NCI-H460 (cell line): ENCODE measurements at places on chromosomes 1 and 21. TPM values are rescaled to one million over a fixed set of nuclear protein-coding genes. Genes with fewer than 3 reads are reported as not detected.
A peak's percentile ranks its signal among the peaks of the same experiment; 100 is the strongest.

DNA sequence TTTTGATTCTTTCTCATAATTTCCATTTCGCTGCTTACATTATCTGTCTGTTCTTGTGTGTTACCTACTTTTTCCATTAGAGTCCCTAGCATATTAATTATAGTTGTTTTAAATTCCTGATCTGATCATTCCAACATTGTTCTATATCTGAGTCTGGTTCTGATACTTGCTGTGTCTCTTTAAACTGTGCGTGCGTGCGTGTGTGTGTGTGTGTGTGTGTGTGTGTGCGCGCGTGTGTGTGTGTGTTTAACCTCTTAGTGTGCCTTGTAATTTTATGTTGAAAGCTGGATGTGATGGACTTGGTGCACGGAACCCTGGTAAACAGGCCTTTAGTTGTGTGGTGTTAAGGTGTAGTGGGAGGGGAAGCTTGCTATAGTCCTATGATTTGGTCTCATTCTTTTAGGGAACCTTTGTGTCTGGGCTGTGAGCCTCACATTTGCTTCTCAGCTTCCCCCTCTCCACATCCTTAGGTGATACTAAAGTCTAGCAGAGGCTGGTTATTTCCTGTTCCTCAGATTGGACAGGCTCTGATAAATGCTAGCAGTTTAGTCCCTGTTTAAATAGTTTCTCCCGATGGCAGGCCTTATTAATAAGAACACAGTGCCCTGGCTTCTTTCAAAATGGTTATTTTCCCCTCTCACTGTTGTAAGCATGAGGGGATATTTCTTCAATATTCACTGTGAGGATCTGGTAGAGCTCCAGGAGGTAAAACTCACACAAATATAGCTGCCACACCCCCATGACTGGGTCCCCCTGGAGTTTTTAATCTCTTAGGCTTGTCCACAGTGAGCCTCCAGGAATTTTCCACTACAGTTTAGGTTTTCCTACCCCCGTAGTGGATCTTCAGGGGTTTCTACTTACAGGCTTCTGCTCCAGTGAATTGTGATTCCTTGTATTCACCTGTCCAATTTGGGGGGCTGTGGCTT, 118.3 kb downstream of the GALNT2 start:
- DNase-seq, result no peak

GRCh38 chr1:159300146-159300545, 2.0 kb upstream of the FCER1A start:
- DNase-seq, result no peak

GRCh38 chr21:43794311-43794710, 4.9 kb downstream of the RRP1 start:
- no peak for DNase-seq

DNA sequence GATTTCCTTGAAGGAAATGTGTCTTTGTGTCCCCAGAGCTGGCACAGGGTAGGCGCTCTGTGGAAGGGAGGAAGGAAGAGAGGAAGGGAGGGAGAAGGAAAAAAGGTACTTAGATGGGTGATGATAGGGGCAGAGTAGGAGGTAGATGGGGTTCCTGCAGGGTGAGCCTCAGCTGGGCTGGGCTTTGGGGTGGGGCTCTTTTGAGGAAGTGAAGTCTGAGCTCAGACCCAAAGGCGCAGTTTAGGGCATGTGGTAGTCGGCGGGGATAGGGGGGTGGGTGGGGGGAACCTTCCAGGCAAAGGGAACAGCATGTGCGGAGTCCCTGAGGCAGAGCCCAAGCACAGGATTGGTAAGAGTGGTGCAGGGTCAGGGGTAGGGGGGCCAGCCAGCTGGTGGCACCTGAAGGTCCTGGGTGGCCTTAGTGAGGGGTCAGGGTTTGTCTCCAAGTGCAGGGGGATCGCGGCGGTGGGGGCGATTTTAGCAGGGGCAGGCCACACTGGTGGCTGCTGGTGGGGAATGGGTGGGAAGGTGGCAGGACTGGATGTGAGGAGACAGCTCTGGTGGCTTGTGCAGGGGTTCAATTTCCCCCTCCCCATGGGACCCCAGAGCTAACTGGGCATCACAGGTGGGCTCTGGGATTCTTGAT, 8.4 kb upstream of the HTR6 start:
- DNase-seq, result no peak

- DNase-seq, result no peak
Observed at GRCh38 chr1:89149229-89149628, 23.3 kb upstream of the GBP2 start.

- DNase-seq, result no peak
Observed at GRCh38 chr1:30930631-30931173, 22.1 kb upstream of the SDC3 start.

DNA sequence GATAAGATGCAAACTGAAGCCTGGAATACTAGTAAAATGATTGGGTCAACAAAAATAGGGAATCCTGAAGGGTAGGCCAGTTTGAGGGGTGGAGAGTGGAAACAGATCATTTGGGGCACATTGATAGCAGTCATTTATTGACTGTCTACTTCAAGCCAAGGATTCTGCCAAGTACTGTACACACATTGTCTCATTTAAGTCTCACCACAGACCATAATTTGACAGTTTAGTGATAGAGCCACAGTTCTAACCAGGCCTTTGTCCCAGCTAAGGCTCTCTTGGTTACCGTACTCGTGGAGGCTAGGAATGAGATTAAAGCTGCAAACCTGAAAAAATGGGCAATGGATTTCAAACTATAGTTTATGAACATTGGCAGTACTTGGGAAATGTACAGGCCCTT, 11.2 kb downstream of the RBM15 start:
- DNase-seq, result no peak

- no peak for DNase-seq
Observed at GRCh38 chr1:32782086-32782485, 35.1 kb downstream of the YARS1 start.

DNA sequence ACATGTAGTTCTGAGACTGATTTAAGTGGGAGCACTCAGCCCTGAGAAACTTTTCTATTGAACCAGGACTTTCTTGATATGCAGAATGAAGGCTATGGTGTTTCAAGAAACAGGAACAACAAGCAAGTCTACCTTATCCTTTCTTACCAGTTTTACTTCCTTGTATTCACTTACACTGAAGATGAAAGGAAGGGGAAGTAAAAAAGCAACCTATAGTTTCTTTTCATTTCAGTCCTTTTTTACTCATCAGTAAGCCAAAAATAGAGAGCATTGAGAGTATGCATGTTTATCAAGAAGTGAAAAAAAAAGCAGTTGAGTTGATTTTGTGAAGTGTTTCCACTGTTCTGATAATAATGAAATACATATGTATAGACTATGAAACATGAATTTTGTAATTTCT, 1010.3 kb downstream of the AMY1C start:
- no peak for DNase-seq

GRCh38 chr1:44333376-44333775, 21.7 kb downstream of the ERI3 start:
- no peak for DNase-seq

Gene OR2T35
- not detected in 2 replicates for total RNA-seq

- no peak for DNase-seq
Observed at GRCh38 chr1:195568389-195568788, 1039.9 kb downstream of the KCNT2 start.

Gene TFF3
- not detected in 2 replicates for total RNA-seq

DNA sequence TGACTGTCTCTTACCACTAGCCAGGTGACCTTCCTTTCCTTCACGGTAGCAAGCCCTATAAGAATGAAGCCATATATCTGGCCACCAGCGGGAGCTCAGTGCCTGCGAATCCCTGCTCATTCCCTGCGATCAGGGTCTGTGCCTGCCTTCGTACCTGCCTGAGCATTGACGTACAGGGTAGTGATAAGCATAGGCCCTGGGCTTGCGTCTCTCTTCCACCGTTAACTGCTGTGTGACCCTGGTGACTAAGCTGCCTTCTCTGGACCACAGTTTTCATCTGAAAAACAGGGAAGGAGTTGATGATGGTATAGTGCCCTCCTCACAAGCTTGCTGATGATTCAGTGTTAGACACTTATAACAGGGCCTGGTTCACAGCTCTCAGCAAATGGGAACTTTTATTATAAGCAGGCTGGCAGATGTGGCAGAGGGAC, 4.1 kb downstream of the ZC3H12A start:
- DNase-seq, result no peak

GRCh38 chr1:229845410-229846138, 219.5 kb downstream of the URB2 start:
- DNase-seq, result no peak

Gene DISP3
- 0.03 and 0.07 TPM in 2 replicates for total RNA-seq

DNA sequence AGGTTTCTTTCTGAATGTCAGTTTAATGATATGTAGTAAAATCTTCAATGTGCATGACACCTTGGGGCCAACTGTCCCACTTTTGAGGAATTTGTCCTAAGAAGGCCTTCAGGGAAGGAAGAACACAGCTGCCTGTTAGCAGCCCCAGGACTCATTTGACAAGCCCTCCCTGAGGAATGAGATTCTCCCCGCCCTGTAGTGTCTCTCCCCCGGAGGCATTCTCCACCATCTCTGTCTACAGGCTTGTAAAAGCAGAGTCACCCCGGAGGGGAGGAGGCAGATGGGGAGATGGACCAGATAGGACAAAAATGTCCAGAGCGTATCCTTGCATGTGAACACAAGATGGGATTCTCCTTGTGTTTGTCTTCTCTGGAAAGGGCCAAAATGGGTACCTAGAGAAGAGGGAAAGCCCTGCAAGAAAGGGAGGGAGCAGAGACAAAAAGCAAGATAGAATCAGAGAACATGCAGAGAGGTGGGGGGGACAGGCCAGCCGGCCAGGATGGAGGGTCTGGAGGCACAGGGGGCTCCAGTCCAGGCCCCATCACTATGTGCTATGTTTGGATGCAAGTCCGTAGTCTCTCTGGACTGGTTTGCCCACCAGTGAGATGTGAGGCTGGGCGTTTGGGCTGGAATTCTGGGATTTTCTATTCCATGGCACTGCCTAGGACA, 12.0 kb upstream of the WNT3A start:
- no peak for DNase-seq

- DNase-seq, result peak; percentile 55
Observed at GRCh38 chr21:20999659-21000058, 1.4 kb downstream of the NCAM2 start.

Gene DFFA
- total RNA-seq, result 18.4 and 20.5 TPM in 2 replicates

DNA sequence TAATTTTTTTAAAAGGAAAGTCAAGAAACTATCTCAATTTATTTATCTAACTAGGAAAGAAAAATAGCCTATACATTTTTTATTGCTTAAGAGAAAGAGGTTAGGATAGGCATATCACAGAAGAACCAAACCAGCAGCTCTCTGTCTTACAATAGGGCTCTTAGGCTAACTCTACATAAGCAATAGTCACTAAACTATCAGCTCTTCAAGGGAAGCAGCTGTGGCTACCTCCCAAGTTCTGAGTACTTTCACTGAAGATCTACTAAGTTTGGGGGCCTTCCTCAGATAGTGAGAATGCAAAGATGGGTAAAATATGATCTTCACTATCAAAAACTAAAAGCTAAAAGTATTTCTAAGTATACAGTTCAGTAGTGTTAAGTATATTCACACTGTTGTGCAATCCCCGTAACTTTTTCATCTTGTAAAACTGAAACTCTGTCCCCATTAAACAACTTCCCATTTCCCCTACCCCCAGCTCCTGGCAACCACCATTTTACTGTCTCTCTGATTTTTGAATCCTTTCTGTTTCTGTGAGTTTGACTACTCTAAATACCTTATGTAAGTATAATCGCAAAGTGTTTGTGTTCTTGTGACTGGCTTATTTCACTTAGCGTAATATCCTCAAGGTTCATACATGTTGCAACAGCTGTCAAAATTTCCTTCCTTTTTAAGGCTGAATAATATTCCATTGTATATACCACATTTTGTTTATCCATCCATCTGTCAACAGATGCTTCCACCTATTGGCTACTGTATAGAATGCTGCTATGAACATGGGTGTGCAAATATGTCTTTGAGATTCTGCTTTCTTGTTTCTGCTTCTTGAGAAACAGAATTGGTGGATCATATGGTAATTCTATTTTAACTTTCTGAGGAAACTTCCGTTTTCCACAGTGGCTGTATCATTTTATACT, 73.3 kb downstream of the ACBD6 start:
- DNase-seq, result no peak

DNA sequence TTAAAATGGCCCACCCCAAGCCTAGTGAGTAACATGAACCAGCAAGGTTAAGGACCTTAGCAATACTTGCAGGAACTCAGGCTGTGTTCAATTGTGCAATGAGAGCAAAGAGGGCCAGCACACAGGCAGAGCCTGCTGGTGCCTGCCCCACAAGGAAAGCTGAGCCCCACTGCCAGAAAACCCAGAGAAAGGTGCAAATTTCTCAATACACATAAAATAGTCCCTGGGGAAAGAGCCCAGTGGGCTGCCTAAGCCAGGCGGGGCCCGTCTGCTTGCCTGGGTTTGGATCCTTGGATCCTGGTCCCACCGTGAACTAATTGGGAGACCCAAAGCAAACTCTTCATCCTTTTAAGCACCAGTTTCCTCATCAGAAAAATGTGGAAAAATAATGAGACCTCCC, 128.5 kb upstream of the CACNA1E start:
- DNase-seq, result no peak

GRCh38 chr1:12208271-12208670, 21.6 kb upstream of the VPS13D start:
- no peak for DNase-seq

Gene SYTL1
- 0.37 TPM in 1 of 2 replicates, not detected in the other for total RNA-seq

DNA sequence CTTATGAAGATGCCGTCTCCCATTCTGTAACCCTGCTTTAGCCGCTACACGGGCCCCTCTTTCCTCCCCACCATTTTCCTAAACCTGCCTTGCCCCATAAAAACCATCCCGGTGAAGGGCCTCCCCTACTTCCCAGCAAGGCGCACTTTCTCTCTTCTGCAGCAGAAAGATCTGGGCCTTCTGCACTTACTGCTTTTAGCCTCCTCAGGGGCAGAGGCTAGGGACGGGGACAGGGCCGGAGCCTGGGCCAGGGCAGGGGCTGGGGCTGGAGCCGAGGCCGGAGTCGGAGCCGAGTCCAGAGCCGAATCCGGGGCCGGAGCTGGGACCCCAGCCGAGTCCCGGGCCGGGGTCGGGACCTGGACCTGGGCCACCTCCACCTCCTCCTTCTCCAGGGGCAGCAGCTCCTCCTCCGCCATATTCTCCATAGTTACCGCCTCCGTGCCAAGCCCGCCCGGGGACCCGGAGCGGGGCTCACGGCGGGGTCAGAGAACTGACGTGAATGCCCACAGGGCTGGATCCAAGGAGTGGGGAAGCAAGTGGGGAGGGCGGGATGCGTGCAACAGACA, 382 bp downstream of the TRMT1L start:
- peak; percentile 7 for DNase-seq

GRCh38 chr1:107474877-107475612, 334.2 kb downstream of the NTNG1 start:
- DNase-seq, result no peak

Gene MROH9
- total RNA-seq, result not detected in 2 replicates

Gene PEAR1
- 0.27 and 0.29 TPM in 2 replicates for total RNA-seq

Gene CXADR
- 22.6 and 25.8 TPM in 2 replicates for total RNA-seq

- DNase-seq, result no peak
Observed at GRCh38 chr1:67242016-67242415, 65.7 kb upstream of the IL12RB2 start.

DNA sequence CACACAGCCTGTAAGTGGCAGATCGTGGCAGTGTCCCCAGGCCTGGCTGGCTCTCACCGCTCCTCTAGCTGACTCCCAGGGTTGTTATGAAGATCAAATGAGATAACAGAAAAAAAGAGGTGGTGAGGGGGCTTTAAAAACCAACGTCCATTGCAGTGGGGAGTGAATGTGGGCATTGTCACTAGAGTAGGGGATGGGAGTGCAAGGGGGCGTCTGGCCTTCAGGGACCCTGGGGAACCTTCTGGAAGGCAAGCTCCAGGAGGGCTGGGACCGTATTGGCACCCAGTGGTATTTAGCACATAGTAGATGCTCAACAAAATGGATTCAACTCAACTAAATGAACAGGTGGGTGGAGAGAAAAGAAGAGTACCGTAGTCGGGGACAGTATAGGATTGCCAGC, 3.4 kb downstream of the PLA2G2D start:
- DNase-seq, result no peak

Gene RGS13
- total RNA-seq, result not detected in 2 replicates
